Colonic mucosa (tissue), 4 donors: ENCODE measurements at places on chromosomes 12 and 14.
A peak's percentile ranks its signal among the peaks of the same experiment; 100 is the strongest.

DNA sequence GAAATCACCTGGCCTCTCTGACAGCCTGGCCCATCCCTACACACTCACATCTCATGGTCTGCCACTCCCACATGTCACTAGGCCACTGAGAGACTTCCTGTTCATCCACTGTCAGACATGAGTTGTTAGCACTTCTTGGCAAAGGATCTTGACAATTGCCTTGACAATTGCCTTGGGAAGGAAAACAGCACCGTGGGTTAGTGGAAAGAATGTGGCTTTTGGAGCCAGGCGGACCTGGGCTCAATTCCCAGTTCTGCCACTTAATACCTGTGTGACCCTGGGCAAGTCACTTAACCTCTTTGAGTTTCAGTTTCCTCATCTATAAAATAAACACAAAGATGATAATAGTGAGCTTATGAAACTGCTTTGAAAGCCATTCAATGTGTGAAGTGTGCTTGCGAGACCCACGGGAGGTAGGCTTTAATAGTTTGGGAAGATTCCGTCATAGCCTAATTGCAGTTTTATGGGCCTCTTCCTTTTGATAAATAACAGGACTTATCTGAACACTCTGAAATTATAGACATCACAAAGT, 250.4 kb downstream of the C12orf75 start:
- DNase-seq, result peak; percentile 28

- DNase-seq, result peak; percentile 79
Observed at GRCh38 chr12:219891-220352, 6.0 kb upstream of the SLC6A12 start.

- DNase-seq, result no peak
Observed at GRCh38 chr12:58764100-58764953, 156.0 kb downstream of the LRIG3 start.

DNA sequence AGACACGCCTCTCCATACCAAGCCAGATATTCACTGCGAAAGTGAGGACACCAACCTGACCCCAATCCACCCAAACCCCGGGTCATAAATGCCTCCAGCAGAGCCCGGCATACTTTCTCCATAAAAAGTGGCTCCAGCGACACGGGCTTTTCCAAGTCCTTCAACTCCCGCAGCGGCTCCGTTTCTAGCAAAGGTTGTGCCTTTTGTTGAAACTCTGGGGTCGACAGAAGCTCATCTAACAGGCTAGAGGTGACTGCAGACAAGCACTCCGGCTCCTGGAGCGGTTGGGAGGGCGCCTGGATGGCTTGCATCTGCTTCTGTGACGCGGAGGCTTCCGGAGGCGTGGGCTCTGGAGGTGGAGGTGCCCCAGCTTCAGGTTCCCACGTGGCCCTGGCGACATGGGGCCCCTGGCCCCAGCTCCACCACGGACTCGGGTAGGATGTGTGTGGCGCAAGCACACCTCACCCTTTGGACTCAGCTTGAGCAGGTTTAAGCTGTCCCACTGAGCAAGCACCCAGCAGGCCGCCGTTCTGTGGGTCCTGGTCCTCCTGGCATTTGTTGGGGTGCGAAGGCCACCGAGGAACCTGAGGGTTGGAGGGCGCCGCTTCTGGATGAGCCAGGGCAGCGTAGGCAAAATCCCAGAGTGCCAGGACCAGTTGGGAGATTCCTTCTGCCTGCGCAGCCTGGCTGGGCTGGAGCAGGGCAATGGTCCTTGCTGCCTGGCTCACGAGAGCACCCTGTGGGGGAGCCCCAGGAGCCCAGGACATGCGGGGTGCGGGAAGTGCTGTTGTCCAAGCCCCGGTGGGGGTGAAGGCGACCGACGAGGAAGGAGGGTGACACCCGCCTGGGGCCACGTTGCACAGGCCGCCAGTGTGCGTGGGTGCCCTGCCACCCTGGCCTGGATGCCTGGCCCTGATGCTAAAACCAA, 186.3 kb downstream of the ALG10 start:
- no peak for DNase-seq

DNA sequence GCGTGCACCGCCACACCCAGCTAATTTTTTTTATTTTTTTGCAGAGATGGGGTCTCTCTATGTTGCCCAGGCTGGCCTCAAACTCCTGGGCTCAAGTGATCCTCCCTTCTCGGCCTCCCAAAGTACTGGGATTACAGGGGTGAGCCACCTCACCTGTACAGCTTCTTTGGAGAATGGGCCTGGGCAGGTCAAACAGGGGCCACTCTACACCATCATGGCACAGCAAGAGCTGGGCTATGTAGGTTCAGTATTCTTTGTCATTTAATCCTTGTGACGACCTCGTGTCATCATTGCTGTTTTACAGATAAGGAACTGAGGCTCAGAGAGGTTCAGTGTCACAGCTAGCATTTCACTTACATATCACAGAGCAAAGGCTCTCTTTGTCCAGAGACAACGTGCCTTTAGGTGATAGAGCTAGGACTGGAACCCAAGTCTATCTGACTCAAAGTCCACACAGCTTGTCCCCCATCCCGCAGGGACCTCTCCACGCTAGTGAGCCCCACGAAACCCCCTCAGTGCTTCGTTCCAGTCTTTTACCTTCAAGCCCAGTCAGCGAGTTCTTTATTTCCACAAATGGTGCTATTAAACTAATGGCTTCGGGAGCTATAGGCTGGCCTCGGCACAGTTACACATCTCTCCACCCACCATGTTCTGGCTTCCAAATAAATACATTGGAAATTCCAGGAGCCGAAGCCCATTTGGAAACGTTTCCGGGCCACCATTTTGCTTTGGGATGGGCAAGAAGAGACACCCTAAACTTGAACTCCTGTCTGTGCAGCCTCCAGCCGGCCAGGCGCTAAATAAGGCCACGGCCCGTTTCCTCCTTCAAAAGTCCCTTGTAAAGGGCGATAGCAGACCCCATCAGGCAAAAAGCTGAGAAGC, 660 bp upstream of the MAP1LC3B2 start:
- no peak for DNase-seq

GRCh38 chr12:57898308-57898970, 42.9 kb upstream of the ATP23 start:
- peak; percentile 44 for DNase-seq

DNA sequence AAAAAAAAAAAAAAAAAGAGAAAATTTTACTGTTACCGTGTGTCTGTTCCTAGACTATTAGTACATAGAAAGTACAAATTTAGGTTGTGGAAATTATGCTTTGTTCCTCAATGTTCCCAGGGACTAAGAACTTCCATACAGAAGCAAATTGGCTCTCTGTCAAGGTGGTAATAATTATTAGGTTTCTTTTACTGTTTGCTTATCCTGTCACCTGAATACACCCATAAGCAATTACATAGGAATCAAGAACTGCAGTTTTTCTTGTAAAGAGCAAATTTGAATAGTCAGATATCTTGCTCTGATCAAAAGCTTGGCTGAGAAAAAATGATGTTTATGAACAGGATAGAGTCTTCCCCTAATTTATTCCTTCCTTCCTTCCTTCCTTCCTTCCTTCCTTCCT, 191.2 kb downstream of the AEBP2 start:
- DNase-seq, result no peak
